ENCODE measurements at places on chromosomes 5 and 9.

DNA sequence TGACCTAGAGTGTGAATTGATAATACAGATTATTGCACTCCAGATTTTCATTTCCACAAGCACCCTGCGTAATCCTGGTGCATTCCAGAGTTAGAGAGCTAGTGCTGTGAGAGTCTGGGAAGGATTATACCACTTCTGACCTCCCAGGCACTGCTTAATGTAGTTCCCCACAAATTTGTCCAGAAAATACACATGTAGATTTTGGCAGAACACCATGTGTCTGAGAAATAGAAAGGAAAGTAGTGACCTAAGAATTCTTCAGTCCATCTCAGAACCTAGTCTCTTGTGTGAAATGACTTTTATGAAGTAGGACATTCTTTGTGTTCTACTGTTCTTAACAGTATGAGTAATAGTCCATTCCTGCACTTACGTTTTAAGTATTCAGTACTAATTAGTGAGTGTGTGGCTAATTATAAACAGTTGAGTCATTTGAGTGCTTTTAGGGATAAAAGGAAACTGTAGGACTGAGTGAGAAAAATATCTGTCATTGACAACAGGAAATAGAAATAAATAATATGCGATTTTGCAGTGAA lies 27.8 kb upstream of the PTPDC1 start:
- DNase-seq, result no peak

DNA sequence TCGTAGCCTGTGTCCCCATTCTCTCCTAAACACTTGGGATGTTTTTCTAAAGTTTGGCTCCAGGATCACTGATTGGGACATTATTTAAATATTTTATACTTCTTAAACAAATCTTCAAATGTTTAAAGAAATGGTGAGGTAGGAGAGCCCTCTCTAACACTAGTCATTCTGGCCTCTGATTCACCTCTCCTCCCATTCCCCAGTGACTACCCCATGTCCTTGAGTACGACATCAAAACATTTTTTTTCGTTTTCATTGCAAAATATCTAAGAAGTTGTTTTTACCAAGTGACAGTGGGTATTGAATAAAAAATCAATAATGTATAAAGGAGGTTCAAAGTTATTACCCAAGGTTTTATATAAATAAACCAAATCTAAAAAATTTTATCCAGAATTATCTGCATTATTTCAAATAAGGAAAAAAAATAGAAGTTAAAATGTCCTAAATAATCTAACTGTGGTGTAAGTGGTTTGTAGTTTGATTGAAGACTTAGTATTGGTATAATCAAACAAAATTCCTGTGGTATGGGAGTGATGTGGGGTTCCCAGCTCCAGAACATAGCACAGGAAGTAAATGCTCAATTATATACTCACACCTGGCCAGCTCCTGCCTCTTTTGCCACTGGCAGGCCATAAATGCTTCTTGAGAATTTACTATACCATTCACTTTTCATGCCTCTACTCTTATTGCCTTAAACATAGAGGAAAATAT lies 51.1 kb downstream of the MAST4 start:
- DNase-seq, result no peak

GRCh38 chr9:37184905-37185867 lies 64.8 kb downstream of the ZCCHC7 start:
- DNase-seq, result peak; percentile 55

DNA sequence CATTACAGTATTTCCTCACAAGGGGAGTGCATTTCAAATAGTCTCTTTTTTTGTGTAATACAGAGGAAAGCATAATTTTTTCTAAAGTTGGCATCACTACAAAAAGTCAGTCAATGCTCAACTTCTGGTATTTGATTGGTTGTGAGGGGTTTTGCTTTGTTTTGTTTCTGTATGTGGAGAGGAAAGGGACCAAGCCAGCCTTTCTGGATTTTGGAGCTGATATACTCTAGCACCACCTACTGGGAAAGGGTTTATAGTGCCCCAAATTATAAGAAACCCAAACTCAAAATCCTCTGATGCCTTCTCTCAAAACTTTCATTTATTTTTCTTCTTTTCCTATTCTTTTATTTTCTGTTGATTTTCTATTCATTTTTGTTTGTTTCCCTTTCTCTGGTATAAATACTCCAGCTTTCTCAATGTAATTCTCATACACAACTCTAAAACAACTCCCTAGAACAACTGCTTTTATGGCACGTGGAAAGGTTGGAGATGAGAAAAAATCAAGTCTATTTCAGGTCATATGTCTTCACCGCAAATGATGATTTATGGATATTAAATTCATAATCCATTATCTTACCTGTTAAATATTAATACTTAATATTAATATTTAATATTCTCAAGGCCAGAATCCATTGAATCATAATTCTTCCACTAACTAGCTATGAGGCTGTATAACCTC lies 69.5 kb upstream of the ANXA1 start:
- DNase-seq, result no peak

GRCh38 chr9:94700445-94700844 lies 26.1 kb upstream of the AOPEP start:
- no peak for DNase-seq

GRCh38 chr5:146565764-146566367 lies 49.9 kb upstream of the GPR151 start:
- peak; percentile 78 for DNase-seq

DNA sequence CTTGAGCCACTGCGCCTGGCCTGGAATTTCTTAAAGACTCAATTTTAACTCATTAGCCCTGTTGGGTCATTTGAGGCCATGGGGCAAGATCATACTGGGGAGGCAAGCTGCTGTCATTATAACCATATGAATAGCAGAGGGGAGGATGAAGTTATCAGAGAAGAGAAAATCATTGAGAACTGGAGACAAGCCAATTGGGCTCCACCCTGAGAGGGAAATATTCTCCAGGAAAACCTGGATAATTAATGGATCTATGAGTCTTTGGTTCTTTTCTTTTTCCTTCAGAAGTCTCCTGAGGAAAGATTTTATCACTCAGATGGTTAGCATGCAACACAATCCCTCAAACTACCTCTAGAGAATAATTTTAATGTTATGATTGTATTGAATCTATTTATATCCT lies 569.6 kb upstream of the TUSC1 start:
- no peak for DNase-seq

DNA sequence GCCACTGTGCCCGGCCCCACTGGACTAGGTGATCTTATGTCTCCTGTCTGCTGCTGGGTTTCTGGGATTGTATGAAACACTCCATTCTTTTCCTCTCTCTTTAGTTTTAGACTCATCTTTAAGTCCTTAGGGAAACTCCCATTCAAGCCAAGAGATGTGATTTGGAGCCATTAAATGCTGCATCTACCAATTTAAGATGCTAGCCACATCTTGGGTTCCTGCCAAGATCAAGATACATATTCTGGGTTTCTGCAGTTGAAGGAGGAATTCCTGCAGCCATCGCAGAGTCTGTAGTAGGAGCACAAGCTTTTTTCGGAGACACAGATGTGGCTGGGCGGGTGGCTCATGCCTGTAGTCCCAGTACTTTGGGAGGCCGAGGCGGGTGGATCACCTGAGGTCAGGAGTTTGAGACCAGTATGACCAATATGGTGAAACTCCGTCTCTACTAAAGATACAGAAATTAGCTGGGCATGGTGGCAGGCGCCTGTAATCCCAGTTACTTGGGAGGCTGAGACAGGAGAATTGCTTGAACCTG lies 23.2 kb downstream of the STXBP1 start:
- DNase-seq, result no peak

DNA sequence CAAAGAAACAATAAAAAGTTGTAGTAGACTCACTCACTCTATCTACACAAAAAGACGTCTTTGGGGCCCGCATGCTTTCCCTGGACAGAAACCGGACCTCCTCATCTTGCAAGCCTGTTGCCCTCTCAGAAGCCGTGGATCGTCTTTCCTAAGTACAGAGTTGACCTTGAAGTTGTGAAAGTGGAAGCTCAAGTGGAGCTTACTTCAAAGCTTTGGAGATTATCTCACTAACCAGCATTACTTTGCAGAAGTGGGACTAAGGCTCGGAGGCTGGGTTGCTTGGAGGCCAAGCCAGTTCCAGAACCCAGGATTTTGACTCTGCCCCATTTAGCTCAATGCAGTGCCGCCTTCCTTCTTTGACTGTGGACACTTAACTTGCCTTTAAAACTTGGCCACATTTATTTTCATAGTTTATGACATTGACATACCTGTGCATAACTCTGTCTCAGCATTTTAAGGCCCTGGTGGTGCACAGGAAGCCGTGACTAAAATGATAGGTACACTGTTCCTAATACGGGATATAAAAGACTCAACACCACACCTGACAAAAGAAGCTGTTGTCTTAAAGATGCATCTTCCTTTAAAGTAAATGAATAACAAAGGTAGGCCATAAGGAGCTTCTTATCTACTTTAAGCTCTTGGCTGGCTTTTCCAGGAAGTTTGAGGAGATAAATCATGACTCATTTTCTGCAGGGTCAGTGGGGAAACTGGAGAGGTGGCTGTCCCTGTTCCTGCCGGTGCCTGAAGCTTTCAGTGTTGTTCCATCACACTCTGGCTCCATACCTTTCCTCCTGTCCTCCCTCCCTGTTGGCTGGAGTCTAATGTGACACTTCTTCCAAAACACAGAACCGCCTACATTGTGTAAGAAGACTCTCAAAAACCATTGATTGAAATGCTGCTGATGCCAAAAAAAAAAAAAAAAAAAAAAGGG lies 10.7 kb downstream of the SLC25A25 start:
- DNase-seq, result peak; percentile 75

GRCh38 chr9:29078063-29078666 lies 1504.9 kb upstream of the C9orf72 start:
- no peak for DNase-seq

DNA sequence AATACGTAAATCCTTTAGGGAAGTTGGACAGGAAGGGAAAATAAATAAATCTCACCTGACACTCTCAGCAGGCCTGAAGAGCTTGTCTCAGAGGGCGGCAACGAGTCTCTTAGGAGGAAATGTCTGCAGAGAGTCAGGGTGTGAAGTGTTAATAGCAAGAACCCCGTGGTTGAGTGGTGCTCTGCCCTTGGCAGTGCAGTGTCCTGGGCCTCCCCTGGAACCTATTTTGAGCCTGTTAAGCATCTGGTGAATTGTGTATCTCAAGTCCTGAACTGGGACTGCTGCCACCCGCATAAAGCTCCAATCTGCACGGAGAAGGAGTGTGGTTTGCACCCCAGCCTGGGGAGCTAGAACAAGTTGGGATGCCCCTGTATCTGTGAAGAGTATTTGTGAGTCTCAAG lies 211.8 kb downstream of the GOLPH3 start:
- no peak for DNase-seq

GRCh38 chr9:125847735-125848134 lies 100.6 kb downstream of the PBX3 start:
- DNase-seq, result no peak

DNA sequence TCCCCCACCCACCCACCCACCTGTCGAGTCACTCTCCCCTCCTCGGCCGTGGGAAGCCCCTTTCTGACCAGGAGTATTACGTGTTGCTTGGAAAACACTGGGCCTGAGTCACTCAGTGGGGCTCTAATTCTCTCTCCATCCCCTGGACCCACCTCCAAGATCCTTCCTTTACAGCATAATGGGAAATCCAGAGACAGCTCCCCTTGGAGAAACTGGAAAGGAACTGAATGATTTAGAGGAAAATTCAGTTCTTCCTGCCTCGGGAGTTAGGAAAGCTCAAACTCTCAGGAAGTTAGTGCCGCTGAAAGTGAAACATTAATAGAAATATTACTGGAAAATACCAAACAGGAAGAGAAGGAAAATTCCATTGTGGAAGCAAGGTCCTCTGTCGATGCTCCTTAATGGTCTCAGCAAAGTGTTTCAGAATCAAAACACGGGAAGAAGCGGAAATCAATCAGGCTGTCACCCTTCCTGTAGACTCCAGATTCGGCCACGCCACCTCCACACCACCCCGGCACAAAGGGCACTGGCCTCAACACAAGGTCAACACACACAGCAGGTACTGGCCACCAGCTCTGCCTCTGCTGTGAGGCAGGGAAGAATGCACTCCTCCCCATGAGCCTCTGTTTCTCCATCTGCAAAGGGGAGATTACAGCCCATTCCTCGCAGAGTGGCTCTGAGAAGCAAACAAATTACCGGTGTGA lies 9.6 kb downstream of the SHB start:
- DNase-seq, result no peak

DNA sequence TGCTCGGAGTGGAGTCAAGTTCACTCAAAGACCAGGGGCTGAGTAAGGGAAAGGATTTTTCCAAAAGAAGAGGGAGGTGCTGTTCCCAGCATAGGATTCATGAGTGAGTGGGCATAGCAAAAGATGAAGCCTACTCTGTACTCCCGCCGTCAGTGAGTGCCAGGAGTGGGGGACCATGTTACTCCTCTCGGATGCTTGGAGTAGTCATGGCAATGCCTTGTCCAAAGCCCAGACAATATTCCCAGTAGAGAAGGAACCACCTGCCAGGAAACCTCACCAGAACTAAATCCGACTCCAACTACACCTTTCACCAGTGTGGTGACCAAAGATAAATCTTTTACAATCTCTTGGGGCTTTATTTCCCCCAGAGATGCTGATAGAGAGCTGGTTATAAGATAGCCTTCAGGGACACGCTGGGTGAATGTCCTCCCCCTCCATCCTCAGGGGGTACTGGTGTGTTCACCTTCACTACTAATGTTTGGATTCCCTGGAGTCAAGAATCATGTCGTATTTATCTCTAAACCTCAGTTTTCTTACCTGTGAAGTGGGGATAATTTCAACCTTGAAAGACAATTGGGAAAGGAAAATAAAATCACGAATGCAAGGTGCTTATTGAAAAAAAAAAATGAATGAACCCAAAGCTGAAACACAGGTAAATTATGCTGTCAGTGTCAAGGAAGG lies 165.2 kb downstream of the NSG2 start:
- no peak for DNase-seq

DNA sequence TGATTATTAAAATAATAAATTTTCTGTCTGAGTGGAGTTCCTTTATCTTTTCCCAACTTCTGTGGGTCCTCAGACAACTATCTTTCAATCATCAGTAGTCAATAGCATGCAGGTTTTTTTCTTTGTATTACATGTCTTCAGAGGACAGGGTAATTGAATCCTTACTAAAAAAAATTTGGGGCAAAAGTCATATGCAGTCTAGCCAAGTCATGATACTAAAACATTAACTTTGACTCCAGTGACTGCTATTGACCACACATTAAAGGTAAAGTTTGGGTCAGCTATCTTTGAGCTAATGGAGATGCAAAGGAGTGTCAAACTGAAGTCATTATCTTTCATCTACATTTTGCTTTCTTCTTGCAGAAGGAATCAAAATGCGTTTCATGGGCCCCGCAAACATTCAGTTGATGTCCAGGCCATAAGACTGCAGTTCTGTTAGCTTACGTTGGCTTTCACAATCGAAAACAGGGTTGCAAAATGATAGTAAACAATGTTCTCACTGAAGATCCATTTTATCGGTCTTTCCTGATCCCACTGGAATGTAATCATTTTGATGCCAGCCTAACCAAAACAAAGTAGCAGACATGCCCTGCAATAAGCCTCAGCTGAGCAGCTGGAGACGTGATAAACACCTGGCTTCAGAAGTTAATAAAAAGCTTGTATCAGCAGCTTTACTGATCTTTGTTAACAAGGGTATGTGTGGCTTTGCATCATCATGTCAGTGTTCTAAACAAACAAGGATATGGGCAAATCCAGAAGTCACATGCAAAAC lies 186.1 kb upstream of the PRLR start:
- no peak for DNase-seq

All from islet precursor cell (in vitro differentiated cells).